ENCODE measurements at places on chromosomes 2 and 18.

DNA sequence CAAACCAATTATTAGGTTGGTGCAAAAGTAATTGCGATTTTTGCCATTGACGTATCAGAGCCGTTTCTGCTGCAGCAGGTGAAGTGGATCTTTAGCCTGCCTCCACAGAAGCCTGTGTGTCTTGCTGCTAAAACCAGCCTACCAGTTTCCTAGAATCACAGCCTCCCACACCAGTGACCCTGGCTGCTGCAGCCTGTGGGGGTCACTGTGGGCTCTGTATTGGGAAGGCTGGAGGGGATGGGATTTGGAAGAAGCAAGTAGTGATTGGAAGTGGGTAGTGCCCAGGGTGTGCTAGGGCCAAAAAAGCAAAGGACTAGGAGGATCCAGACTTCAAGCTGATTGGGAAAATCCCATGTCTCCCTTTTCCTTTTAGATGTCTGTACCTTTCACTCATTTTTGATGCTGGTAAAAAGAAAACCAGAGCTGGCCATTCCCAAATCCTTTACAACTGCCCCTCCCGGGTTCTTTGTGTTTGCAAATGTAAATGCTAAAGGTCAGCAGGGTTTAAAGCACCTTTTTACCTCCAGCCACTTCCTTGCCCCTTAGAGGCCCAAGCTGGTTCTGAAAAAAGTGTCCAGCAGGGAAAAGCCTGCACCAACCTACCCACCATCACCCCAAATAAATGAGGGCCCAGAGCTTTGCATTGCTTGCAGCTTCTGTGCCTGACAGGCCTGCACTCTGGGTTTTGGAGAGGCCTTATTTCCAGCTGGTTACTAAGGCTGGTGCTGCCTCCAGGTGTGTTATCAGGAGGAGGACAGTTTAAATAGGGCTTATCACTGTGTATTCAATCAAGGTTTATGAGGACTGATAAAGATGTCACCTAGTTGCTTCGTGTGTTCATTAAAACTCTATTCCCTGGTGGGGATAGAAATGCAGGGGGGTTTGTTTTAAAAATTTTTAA lies 172.0 kb downstream of the MIB1 start:
- DNase-seq, result no peak

DNA sequence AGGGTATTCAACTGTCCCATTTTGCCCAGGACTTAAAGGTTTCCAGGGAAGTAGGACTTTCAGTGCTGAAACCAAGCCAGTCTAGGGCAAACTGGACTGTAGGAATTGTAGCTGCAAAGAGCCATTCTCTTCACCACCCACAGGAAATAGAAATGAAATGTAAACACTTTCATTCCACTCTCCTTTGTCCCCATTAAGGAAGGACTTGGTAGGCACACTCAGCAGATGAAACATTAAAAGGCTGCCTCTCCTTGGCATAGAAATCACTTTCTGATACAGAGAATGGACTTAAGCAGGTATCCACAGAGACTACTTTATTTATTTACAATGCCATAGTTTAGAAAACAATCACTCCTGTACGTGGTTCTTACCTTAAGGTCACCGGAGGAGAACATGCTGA lies 102.9 kb upstream of the CCDC195 start:
- DNase-seq, result no peak

DNA sequence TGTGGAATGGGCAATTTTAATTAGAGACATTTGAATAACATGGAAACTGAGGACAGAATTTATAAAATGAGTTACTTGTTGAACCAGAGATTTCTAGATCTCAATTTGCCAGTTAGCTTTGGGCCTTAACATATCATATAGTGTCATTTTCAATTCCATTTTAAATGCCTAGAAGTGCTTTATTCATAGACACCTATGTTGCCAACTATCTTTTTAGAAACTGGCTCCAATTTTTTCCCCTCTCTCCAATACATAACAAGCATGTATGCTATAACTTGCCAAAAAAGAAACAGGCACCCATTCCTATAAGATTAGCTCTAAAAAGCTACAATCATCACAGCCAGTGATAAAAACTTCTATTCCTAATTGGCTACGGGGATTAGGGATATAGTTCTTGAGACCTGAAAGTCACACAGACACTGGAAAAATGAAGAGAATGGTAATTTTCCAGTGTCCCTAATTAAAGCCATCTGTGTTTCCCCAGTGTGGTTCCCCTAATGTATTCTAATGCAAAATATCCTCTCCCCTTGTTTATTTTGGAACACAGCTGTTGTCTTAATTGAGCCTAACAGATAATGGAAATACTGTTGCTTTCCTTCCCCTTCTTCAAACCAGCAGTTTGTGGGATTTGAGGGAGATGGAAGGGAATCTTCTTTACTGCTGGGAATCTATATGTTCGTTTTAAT lies 205.5 kb upstream of the FSHR start:
- DNase-seq, result no peak

DNA sequence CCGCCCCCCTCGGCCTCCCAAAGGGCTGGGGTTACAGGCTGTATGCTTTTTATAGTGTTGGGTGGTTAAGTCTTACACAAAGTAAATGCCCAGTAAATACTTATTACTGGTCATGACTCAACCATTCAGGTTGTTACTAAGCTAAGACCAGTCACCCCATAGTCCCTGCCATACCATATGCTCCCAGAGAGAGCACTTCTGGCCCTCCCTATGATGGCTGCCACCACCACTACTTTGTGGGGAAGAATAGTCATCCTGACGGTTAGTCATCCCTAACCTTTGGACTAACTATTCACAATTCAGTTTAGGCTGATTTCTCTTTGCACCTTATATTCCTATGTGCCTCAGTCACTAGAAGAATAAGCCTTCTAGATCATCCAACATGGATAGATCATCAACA lies 42.0 kb upstream of the MSH2 start:
- no peak for DNase-seq

DNA sequence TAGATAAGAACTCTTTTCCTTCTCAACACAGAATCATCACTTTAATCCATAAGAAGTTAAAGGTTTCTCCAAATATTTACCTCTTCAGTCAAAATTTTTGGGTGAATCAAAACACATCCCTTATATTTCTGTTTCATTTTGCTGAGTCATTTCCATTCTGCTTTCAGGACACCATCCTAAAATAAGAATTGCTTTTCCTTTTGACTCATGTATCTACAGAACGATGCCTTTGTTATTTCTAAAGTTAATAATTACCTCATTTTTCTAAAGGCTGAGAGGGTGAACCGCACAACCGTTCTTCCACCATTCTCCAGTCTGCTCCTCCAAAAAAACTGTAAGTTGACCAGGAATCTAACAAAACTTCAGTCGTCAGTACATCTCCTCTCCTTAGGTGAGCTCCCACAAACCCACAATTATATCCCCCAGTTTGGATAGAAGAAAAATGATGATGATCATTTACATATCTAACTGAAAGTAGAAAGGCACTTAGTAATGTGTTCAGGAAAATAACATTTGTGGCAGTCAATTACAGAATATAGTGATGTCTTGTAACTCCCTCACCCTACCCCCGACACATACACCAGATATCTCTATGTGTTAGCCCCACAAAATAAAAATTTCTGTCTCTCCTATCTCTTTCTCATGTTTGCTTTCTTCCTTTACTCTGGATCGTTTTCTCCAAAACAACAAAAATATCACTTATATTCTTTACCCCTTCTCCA lies 162.5 kb downstream of the RAD51AP2 start:
- DNase-seq, result no peak

DNA sequence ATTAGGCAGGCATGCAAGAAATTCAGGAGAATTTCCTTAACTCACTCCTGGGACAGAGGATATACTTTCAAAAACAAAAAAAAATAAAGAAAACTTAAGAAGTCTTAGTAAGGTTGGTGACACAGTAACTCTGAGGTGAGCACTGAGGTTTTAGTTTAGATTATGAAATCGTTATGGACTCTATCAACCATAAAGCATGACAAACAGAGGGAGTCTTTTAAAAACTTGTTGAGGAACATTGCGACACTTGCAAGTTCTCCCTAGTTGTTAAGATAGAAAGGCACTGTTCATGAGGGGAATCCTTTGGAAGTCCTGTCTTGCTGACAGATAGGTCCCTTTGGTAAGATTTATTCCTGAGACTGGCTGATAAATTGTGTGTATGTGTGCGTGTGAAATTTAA lies 194.3 kb upstream of the ERBB4 start:
- DNase-seq, result no peak

- peak; percentile 40 for DNase-seq
Measured at GRCh38 chr18:56575819-56576663, 62.4 kb downstream of the TXNL1 start.

- DNase-seq, result no peak
Measured at GRCh38 chr18:35662293-35663062, 80.9 kb downstream of the GALNT1 start.
